ENCODE measurements at places on chromosomes 13 and 19.
A peak's percentile ranks its signal among the peaks of the same experiment; 100 is the strongest.

DNA sequence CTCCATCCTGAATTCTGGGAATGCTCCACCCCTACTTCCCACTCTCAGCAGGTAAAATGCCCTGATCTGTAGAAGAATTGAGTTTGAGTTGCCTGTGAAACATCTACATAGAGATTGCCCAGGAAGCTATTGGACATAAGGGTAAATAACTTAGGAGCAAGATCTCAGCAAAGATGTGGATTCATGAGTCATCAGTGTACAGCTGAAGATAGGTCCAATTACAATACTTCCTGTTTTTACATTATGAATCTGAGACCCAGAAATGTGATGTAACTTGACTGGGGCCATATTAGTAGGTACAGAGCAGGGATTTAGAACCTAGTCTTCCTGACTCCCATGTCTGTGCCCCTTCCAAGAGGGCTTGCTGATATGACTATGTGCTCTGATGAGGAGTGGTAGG lies 79.4 kb upstream of the FNDC3A start:
- no peak for DNase-seq

GRCh38 chr13:97030705-97031452 lies 36.6 kb upstream of the OXGR1 start:
- no peak for DNase-seq

DNA sequence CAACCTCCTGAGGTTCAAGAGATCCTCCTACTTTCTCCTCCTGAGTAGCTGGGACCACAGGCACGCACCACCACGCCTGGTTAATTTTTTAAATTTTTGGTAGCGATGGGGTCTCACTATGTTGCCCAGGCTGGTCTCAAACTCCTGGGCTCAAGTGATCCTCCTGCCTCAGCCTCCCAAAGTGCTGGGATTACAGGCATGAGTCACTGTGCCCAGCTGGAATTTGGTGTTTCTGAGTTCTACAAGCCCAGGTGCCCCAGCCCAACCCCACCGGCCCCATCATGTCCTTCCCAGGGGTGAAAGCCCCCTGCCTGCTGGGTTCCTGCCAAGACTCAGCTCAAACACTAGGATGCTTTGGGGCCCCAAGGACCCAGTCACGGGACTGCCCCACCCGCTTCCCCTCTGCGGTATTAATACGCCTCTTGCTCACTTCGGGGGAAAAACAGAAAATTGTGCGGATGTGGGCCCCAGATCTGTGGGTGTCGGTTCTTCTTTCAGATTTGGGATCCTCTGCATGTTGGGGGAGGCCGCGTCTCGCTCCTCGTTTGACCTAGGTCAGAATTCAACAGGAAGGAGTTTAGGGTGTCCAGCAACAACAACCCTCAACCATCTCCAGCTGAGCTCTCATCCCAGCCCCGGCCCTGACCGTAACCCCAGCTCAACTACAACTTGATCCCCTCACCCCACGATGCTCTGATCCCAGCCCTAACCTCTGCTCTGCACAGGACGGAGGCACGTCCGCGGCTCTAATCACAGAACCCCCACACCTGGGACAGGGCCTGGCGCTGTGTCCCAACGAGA lies 3.7 kb upstream of the FCER2 start:
- peak; percentile 77 for DNase-seq

DNA sequence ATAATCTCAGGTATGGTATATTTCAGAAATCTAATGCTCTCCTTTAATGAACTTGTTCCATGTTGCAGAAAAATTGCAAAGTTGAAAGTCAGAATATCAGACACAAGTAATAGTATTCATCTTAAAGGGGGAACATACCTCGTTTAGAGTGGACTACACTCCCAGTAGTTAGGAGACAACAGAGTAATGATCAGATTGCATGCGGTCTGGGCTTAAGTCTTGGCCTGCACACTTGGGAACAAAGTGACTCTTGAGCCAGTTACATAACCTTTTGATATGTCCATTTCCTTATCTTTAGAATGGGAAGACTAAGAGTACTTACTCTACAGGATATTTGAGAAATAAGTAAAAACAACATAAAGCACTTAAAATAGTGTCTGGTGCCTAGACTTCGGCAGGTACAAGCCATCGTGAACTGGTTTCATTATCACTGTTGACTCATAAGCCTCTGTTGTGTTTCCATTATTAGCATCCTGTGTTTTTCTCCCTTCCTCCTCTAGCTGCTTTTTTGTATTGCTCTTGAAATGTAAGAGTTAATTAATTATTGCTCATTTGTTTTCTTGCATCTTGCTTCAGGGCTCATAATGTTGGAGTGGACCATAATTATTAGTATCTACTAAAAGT lies 53.0 kb downstream of the DPY19L3 start:
- DNase-seq: no peak

- DNase-seq: no peak
Observed at GRCh38 chr19:4983346-4984105, 14.6 kb downstream of the KDM4B start.

- no peak for DNase-seq
Observed at GRCh38 chr13:106619688-106620555, 52.0 kb upstream of the ARGLU1 start.

GRCh38 chr13:33494596-33495204 lies 209.1 kb upstream of the STARD13 start:
- no peak for DNase-seq

- no peak for DNase-seq
Observed at GRCh38 chr19:50801107-50801506, 10.9 kb downstream of the ACP4 start.

GRCh38 chr13:44619651-44620050 lies 43.5 kb upstream of the TSC22D1 start:
- no peak for DNase-seq

DNA sequence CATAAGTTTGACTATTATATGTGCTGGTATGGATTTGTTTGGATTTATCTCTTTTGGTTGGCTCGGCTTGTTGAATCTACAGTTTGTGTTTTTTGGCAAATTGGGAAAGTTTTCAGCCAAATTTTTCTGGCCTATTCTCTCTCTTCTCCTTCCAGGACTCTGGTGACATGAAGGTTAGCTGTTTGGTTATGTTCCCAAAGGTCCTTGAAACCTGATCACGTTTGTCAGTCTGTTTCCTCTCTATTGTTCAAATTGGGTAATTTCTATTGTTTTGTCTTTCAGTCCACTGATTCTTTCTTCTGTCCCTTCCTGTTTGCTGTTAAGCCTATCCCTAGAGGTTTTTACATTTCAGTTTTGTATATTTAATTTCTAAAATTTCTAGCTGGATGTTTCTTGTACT lies 81.5 kb upstream of the SHISA2 start:
- no peak for DNase-seq

GRCh38 chr19:16113727-16114126 lies 2.0 kb downstream of the RAB8A start:
- DNase-seq: no peak

DNA sequence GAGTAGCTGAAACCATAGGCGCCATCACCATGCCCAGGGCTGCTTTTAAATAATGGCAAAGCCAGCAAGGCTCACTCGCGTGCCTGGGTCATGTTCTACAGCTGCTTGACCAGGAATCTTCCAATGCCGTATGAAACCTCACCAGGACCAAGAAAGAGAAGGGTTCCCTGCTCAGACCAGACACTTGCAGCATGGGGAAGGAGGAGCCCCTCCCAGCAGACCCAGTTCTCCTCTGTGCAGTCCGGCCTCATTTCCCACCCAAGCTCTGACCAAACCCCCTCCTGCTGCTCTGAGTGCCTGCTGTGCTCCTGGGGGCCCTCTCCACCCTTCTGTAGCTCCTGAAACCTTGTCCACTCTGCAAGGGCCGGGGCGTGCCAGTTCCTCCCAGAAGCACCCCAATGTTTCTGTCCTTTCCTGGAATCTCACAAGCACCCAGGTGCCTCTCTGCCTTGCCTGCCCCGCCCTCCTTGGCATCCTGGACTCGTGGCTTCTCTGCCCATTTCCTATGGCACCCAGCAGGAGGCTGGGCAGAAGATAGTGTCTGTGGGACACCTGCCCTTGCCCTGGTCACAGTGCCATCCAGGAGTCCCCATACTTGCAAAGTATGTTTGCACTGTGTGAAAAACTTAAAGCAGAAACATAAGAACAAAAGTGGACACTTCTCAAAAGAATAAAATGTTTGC lies 6.8 kb upstream of the SLC7A9 start:
- DNase-seq: no peak

GRCh38 chr19:18501832-18502231 lies 20.0 kb downstream of the ELL start:
- DNase-seq: no peak

DNA sequence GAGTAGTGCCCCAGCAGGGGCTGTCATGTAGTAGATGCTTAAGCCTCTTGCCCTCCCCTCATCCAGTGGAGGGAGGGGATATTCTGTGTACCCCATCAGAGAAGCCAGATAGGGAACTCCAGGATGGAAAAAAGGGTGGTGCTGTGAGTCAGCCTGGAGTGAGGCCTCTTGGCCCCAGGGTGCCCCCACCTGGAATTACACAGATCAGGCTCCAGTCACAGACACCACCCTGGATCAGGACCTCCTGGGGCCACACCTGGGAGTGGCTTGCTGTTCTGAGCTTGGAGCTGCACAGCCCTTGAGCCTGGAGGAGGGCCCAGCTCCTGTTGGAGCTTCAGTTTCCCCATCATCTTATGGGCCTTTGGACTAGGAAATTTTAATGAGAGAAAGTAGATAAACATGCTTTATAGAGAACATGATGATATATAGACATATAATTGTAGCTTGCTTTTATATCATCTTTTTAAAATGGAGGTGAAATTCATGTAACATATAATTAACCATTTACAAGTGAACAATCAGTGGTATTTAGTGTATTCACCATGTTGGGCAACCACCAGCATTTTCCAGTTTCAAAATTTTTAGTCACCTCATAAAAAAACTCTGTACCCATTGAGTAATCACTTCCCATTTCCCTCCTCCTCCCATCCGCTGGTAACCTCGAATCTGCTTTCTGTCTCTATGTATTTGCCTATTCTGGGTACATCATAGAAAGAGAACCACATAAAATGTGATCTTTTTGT lies 24.6 kb downstream of the CYP4F22 start:
- DNase-seq: no peak

- peak; percentile 86 for DNase-seq
Observed at GRCh38 chr13:50125554-50126262, 110.5 kb downstream of the KCNRG start.

DNA sequence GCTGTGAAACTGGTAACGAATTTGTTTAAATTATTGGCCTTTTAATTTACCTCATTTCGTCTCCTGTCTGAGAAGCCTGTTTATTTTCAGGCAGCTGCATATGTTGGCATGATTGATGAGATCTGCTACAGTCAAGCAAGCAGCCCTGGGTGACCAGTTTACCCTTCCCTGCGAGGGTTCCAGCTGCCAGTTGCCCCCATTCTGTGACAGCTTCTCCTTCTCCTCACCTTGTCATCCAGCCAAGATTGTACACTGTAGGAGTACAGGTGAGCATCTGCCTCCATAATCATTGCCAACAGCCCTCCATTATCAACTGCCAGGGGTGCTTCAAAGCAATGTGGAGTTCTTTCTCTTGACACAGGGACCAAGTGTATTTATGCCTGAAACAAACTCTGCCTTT lies 1979.9 kb upstream of the PRR20A start:
- no peak for DNase-seq

- no peak for DNase-seq
Observed at GRCh38 chr19:5150902-5151741, 182.2 kb downstream of the KDM4B start.

DNA sequence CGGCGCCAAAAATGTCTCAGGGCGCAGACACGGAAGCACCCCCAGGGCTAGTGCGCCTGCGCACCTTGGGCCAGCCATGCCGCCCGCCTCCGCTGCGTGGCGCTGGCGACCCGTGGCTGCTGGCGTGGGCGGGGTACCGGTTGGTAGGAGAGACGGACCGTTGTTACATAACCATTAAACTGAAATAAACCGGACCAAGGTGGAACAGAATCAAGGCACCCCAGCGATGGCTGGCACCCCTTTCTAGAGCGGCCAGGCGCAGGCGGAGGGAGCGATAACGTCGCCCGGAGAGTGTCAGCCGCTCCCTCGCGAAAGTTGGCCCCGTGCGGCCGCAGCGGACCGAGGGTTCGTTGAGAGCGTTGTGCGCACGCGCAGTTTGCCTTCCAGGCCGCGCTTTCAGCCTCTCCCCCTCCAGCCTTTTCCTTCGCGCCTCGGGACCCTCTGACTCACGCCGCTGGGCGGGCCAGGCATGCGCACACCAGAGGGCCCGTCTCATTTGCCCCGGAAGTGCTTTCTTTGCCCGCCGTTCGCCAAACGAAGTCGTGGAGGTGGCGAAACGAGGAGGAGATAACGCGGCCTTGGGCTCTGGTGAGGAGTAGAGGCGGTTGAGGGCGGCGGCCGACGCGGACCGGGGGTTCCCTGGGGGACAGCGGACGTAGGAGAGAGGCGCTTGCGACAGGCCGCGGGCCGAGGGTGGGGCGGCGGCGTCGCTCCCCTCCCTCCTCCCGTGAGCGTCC lies at the start of the genes PLEKHJ1 and SF3A2:
PLEKHJ1 (minus strand) TSS at position 16 of the 737 bp plus-strand sequence. CDS start 81 bp downstream, outside the sequence.
SF3A2 (plus strand) TSS at position 511 of the 737 bp plus-strand sequence. CDS start 6,595 bp downstream, outside the sequence.
- DNase-seq: peak; percentile 100

- DNase-seq: no peak
Observed at GRCh38 chr13:22744688-22745452, 435.9 kb upstream of the SGCG start.

- DNase-seq: no peak
Observed at GRCh38 chr13:108270442-108270841, 924 bp downstream of the TNFSF13B start.

DNA sequence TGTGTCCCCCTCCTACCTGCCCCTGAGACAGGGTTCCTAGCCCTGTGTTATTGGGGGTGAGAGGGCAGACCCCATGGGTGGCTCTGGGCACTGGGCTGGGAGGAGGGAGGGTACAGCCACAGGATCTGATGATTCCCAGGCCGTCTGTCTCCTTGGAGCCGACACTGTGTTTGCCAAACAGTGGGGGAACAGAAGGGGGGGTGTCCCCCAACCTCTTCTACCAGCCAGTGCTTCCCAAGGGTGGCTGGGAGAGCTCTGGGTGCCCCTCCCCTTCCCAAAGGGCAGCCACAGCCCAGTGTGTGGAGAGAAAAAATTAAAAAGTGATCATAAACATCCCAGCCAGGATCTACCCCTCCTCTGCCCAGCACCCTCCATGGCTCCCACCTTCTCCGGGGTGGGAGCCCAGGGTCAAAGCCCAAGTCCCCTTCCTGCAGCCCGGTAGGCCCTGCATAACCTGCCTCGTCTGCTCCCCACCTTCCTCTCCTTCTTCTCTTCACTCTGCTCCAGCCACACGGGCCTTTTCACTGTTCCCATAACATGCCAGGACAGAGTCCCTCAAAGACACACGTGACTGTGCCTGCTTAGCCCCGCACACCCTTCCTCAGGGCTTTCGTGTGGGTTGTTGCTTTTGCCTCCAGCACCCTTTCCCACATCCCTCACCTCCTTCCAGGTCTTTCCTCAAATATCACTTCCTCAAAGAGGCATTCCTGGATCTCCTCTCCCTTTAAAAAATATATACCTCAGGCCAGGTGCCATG lies 1.4 kb upstream of the PLIN4 start:
- no peak for DNase-seq

DNA sequence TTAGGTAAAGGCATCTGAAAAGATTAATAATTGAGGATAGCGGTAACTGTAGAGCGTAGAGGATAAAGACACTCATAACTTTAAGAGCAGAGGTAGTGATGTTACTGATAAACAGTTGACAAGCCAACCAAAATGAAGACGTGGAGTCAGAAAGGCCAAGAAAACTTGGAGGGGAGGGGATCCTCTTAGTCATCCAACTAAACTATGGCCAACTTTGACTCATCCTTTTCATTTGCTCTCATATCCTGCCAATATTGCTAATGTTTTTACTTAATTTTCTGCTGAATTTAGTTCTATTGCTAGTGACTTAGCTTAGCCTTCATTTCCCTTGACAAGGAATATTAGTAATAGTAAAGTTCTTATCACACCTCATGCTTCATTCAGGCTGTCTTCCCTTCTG lies 13.4 kb downstream of the ITGBL1 start:
- no peak for DNase-seq

GRCh38 chr13:70616847-70617246 lies 508.6 kb upstream of the KLHL1 start:
- DNase-seq: no peak

- no peak for DNase-seq
Observed at GRCh38 chr19:34365463-34366401, 736 bp downstream of the GPI start.

All from activated T-cell treated with anti-CD3 and anti-CD28 coated beads, Interleukin-2, amount 50 U/mL, for 24 hours (primary cell).